ENCODE measurements at places on chromosomes 2 and 18.

DNA sequence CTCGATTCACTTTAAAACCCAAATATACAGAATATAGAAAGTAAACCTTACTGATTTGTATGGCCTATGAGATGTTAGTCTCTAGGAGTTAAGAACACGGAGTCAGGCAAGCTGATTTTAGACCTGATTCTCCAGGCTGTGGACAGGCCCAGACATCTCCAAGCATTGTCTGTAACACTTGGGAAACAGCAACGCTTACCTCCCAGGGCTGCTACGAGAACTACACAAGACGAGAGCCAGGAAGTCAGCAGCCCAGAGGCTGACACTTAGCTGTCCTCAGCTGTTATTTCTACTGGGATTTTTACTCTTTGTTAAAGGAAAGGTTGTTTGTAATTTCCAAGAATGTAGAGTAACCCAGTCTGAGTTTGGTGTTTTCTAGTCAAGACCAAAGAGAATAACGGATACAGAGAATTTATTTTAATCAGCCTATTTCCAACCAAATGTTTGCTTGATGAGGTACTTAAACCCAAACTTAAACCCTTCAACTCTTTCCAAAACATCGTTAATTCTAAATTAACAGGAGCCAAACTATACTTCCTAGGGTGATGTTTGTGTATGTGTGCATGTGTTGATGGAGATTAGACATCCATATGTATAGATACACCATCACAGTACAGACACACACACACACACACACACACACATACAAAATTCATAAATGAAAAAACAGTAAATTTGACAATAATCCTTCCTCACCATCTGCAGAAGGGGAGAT is 123.4 kb downstream of the LAMA1 start:
- DNase-seq, result no peak

DNA sequence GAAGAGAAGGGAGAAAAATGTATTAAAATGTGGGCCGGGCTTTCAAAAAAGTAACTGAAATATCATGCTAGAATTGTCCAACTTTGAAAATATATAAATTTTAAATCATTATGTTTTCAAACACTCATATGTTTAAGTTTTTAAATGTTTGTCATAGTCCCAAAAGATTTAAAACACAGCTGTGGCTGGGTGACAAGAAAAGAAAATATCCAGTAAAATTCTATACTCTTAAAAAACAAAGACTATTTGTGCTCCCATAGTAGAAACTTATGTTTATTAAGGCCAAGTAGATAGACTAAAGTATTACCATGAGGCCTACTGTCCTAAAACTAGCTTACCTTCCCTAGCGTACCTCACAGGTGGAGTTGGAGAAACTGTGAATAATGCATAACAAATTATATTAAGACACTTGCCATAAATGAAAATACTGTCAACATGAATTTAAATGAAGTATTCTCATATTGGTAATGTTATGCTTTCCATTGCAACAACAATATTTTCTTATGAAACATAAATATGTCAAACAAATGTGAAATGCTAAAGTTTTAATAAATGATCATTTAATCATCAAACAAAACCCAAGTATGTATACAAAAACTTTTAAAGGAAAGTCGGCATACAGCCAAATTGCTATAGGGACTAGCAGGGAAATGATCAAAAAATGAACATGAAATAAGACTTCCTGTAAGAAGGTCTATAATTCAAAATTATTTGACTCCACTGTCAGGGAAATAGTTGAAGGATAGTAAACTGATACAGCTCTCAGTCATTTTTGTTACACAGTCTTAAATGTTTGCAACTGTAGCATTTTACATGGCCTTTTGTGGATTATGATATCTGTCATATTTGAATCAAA is 13.4 kb downstream of the MEIS1 start:
- no peak for DNase-seq

DNA sequence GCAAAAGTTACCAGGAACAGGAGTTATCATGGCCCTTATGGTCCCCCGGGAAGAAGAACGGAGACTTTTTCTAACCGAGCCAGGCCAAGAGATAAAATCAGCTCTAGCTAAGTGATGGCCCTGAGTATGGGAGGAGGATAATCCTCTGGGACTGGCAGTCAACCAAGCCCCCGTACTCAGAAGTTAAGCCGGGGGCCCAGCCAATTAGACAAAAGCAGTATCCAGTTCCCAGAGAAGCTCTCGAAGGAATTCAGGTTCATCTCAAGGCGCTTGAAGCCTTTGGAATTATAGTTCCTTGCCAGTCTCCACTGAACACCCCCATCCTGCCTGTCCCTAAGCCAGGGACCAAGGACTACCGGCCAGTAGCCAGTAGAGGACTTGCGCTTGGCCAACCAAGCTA is 365.3 kb upstream of the TCF4 start:
- DNase-seq, result no peak

GRCh38 chr2:163859951-163860350 is 124.1 kb upstream of the FIGN start:
- no peak for DNase-seq

DNA sequence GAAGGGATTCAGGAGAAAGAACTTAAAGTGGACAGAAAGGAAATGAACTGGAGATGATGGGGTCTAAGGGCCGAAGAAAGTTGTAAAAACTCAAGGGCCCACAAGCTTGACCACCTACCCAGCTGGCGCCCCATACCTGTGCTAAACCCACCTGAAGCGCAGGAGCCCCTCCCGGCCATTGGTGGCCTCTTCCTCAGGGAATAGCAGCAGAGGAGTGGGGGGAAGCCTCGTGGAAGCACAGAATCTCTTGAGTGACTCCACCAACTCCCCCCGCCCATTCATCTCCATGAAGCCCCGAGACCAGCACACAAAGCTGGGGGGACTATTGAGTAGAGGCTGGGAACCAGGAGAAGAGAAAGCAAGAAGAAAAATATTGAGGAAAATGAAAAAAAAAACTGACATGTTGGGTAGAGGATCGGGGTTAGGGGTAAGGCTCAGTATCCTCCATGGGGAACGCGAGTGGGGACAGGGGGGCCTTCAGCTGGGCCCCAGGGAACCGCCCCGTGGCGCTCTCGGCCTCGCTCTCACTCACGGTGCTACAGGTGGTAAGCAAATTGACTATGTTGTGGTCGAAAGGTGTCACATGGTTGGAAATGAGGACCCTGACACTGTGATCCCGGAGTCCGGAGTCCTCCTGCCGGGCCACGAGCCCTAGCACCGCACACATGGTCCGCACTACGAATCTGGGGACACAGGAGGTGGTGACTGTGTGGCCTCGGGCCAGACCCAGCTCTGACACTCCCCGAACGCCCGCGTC is 728 bp downstream of the AUP1 start:
- no peak for DNase-seq

- peak; percentile 5 for DNase-seq
Measured at GRCh38 chr2:192286093-192286701, 91.5 kb upstream of the TMEFF2 start.

- no peak for DNase-seq
Measured at GRCh38 chr2:15758848-15759247, 167.2 kb downstream of the DDX1 start.

DNA sequence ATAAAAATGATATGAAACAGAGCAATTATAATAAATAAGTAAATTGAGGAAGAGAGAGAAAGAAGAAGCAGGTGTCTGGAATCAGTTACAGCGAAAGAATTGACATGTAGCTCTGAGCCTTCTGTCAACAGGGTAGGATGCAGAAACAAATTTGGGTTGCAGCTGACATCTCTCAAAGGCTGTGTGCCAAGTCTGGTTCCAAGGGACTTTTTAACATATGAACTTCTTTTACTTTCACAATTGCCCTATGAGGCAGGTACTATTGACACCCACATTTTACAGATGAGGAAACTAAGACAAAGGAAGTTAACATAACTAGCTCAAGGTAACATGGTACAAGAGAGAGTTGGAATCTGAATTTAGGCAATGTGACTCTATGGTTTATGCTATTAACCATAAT is 260.0 kb downstream of the ASXL3 start:
- DNase-seq, result no peak

- no peak for DNase-seq
Measured at GRCh38 chr18:58453913-58454317, 175.0 kb downstream of the ALPK2 start.

DNA sequence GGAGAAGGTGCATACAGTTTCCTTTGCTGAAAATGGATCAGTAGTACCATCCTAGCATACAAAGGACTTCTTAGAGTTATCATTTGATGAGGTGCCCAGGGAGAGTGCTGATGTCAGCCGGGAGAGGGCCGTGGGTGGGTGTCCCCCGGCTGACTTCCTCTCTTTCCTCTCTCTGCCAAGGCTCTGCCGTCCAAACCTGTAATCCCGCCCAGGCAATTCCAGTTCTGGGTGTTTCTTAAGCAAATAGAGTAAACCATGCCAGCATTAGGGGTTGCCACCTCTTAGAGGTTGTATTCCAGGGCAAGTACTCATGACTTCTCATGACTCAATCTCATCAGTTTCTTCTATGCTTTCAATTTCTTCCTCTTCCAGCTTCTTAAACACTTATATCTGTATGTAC is 117.2 kb downstream of the GATA6 start:
- peak; percentile 83 for DNase-seq

- no peak for DNase-seq
Measured at GRCh38 chr2:37201766-37202165, 5.5 kb downstream of the CEBPZOS start.

GRCh38 chr2:16716024-16716423 is 50.4 kb upstream of the CYRIA start:
- no peak for DNase-seq

GRCh38 chr2:101551336-101551888 is 76.5 kb upstream of the RFX8 start:
- DNase-seq, result no peak

DNA sequence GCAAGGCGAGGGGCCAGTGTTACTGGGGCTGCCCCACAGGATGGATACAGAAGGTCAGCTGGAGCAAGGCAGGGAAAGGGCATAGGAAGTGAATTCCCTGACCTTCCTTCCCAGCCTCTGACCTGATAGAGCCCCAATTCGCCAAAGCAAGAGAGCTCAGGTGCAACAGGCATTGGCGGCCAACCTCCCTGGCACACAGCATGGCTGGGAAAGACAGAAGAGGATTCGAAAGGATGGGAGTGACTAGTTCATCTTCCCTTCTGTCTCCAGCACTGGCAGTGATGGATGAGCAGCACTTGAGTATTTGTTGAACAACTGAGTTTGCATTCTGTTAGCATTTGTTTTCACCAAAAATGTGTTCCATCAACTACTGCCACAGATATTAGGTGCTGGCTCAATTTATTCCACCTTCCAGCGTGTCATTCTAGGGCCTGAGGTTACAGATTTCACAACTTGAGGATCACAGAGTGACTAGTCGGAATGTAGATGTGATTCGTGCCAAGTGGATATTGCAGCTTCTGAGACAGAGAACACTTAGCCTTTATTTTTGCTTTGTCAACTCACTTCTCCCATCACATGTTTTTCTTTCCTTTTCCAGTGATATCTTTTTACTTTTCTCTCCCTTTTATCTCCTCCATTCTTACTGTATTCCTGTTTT is 6.2 kb downstream of the COPS8 start:
- DNase-seq, result no peak

GRCh38 chr2:222653280-222653679 is 2.6 kb downstream of the FARSB start:
- no peak for DNase-seq

DNA sequence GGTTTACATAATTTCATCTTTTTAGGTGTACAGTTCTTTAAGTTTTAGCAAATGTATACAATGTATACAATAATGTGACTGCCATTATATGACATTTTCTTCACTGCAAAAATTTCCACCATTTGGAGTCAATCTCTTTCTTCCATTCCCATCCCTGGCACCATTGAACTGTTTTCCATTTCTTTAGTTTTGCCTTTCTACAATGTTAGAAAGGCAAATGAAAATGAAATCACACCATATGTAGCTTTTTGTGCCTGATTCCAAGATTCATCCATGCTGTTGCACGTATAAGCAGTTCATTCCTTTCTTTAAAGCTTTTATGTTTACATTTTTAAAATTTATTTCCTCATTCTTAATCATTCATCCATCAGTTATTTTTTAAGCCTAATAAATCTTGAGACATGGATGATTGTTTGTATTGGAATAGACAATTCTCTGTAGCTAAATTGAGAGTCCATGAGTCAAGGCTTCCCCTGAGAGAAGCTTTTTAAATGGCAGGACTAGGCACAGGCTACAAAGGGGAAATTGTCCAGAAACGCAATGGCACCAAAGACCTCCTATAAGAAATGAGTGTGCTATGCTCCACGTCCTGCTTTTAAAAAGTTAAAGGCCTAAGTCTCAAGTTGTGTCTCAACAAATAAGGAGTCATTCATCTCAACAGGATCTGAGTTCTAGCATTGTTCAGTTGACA is 8.7 kb upstream of the COL5A2 start:
- DNase-seq, result no peak

GRCh38 chr18:8721716-8722115 is 16.4 kb downstream of the MTCL1 start:
- peak; percentile 43 for DNase-seq

- DNase-seq, result no peak
Measured at GRCh38 chr2:2318949-2319348, 12.1 kb downstream of the MYT1L start.

DNA sequence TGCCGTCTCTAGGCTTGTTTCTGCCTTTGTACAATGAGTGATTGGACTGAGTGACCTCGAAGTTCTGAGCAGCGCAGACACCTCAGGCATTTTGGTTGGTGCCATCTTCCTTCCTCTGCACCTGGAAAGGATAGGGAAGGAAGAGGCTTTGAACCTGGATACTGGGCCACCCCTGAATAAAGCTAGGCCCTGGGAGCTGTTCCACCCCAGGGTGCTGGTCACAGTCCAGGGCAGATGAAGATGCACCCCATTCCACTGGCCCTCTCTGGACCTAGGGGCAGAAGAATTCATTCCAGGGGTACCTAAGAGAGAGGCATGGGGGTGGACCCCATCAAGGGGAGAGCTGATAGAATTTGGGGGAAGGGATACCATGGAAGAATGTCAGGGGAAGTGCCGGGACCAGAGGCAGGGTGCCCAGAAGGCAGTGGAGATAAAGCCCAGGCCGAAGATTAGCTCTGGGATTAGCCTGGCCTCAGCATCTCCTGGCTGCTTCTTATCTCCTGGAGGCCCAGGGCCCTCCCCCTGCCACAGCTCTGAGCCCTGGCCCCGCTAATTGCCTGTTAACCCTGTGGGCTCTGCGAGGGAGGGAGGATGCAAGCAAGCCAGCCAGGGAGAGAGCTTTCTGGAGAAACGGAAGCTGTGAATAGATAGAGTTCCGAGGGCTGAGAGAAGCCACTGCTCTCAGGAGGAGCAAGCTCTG is 11.4 kb downstream of the ASIC4 start:
- no peak for DNase-seq

GRCh38 chr2:101858246-101858645 is 133.5 kb upstream of the IL1R2 start:
- DNase-seq, result no peak
